ENCODE measurements at places on chromosomes 1 and 21.

DNA sequence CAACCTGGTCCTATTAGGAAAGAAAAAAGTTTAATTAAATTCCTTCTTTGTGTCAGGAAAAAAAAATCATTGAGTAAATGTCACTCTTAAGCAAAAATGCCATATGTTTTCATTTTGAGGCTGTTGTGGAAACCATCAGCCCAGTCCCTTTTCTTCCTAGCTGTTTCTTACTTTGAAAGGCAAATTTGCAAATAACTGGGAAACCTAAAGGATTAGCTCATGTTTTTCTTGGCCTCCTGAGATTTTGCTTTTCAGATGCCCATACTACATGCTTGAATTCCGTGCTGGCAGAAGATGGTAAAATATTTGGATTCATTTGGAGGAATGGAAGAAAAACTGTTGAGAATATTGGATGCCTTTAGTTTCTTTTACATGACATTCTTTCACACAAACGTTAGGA is 182.1 kb upstream of the ADAMTS5 start:
- no peak for DNase-seq

- DNase-seq: no peak
Observed at GRCh38 chr21:34795175-34795547, 126.4 kb downstream of the CLIC6 start.

DNA sequence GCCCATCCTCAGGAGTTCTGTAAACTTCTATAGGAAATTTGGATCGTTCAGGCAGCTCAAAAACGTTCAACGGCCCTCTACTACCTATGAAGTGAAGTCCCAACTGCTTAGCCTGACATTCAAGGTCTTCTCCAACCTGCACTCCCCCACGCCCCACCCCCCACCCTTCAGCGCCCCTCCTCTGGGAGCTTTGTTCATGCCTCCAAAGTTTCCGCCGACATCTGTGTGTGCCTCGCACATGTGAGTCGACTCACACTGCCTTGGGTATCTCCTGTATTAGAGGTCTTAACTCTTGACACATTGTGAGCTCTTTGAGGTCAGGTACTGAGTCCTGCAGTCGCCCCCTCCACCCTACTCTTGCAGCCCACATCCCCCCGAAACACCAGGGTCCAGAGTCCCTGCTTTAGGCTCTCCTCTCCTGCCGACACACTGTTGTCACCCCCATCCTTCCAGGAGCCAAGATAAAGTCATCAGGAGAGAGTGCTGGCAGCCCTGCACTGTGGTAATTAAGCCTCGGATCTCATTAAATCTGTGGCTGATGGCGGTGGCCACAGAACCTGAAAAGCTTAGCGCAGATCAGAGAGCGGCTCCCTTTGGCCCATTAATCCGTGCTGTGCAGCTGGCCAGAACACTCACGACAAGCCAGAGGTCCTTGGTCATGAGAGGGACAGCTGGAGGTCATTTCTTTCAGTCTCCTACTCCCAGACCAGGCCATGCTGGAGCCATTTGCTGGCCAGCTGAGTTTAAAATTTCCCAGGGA is 1.4 kb upstream of the PAFAH2 start:
- no peak for DNase-seq

- DNase-seq: no peak
Observed at GRCh38 chr1:201827321-201828216, 1.4 kb upstream of the IPO9 start.

DNA sequence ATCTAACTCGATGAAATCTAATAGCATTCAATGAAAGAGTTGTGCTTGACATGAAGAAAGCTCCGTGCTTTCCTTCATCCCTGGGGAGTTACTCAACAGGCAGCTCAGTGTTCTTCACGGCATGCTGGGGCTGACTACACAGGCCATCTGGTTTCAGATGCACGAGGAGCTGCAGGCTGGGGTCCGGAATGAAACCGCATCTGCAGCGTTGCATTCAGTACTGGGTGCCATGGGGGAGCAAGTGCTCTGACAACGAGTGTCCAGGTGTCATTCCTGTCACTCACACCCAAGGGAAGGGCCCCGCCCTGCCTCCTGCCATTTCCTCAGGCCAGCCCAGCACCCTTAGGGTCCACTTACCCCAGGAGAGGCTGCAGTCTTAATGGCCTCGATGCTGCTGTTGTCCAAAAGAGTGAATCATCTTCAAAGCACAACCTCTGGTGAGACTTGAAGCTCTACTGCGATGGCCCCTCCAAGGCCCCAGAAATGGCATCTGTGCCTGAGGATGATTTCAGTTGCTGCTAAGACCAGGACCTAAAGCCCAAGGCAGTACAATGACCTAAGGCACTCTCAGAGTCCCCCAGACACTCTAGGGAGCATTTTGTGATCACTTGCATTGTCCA is 61.4 kb downstream of the STUM start:
- DNase-seq: no peak

- DNase-seq: no peak
Observed at GRCh38 chr1:31978843-31979400, 34.7 kb upstream of the KHDRBS1 start.

DNA sequence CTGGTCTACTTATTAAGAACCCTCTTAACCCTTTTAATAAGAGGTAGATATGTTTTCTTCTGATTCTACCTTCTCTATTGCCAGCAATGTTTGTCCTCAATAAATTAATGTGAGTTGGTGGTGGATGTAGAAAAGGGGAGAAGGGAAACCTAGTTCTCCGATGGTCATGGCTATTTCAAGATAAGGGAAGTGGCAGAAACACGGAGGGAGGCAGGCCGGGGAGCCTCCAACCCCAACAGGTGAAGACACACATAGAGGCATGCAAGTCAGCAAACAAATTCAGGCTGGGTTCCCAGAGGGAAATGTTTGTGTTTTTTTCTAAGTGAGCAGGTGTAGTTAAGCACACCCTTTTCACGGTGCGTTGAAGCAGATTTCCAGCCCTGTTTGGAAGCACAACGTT is 31.0 kb upstream of the CLDN14 start:
- DNase-seq: no peak

DNA sequence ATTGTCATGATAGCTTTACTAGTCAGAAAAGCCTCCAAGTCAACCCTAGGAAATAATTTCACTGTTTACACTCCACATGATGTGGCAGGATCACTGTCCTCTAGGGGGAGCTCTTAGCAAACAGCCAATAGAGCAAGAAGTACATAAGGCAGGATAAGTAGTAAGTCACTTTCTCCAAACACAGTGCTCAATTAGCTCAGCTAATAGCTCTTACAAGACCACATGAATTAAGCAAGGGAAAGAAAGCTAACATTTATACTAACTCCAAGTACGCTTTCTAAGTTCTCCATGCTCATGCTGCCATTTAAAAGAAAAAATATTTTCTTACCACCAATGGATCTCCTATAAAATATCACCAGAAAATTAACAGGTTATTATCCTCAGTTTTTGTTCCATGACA is 66.9 kb upstream of the LRIF1 start:
- peak; percentile 76 for DNase-seq

DNA sequence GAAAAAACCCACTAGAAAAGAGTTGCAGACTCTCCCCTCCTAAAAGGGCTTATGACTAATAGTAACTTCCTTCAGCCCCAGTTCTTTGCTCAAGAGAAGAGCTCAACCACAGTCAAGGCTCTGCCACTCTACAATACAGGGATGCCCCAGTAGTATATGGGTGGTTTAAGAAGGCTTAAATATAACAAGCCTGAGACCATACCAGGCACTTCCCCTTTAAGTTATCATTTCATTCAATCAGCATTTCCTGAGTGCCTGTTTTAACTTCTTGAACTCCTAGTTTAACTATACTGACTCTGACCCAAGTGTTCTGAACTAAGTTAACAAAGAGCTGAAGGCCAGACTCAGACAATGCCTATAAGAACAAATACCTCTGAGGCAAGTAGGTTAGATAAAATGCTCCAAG is 19.8 kb downstream of the PRPF38A start:
- DNase-seq: peak; percentile 93

GRCh38 chr1:244011271-244011670 is 39.8 kb upstream of the ZBTB18 start:
- no peak for DNase-seq

- no peak for DNase-seq
Observed at GRCh38 chr1:2541619-2542245, 11.7 kb upstream of the HES5 start.

DNA sequence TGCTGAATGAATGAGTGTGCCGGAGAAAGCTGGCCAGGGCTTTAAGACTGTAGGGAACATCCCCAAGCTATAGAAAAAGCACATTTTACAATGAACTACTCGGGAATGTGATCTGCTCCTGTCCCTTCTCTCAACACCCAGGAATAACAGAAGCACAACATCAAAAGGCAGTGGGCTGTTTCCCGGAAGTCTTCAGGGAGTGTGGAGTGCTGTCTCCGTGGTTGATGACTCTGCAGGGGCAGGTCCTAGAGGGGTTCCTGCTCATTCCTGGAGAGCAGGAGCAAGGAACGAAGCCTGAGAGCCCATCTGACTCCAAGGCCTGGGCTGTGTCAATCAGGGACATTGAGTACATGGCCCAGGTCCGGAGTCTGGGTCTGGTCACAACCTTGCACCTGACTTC is 4.9 kb upstream of the IL22RA1 start:
- no peak for DNase-seq

DNA sequence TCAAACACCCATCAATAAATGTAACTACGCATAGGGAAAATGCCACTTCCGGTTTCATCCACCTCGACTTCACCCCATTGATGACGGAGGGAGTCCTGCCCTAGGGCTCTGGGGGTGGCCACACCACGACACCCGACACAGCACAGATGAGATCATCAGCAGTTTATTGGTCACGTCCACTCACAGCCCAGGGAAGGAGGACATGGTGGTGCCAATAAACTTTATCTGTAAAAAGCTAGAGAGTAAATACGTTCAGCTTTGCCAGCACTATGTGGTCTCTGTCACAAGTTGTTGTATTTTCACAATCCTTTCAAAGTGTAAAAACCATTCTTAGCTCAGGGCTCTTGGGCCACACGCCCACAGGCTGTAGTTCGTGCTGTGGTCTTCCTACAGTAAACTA is 16.3 kb downstream of the SETD4 start:
- no peak for DNase-seq

GRCh38 chr1:212946872-212947271 is 3.5 kb upstream of the VASH2 start:
- no peak for DNase-seq

DNA sequence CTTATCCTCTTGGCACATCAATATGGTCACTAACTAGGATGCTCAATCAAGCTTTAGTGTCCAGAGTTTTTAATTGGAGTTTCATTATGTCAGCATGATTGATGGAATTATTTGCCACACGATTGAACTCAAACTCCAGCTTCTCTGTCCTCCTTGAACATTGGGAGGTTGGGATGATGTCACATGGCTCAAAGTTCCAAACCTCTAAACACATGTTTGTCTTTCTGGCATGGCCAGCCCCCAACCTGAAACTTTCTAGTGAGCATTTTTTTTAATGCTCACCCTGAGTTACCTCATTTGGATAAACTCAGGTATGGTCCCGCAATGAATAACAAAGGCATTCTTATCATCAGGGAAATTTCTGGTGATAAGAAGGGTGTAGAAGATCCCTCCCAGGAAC is 86.0 kb downstream of the RHOU start:
- no peak for DNase-seq

- DNase-seq: no peak
Observed at GRCh38 chr1:156745881-156746280, 5.0 kb upstream of the MRPL24 start.

DNA sequence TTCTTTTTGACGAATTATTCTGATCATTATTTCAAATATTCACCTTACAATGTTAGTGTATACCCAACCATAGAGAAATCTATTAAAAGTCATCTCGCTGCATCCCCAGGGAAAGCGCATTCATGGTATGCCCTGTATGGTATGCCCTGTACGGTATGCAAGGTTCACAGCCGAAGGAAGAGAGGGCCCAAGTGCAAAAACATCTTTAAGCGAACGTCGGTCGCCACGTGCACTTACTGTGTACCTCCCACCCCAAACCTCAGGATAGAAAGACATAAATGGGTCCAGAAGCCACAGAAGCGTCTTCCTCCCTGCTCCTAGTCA is 14.4 kb downstream of the HLX start:
- DNase-seq: no peak

- DNase-seq: no peak
Observed at GRCh38 chr1:235928197-235928596, 61.5 kb upstream of the LYST start.

DNA sequence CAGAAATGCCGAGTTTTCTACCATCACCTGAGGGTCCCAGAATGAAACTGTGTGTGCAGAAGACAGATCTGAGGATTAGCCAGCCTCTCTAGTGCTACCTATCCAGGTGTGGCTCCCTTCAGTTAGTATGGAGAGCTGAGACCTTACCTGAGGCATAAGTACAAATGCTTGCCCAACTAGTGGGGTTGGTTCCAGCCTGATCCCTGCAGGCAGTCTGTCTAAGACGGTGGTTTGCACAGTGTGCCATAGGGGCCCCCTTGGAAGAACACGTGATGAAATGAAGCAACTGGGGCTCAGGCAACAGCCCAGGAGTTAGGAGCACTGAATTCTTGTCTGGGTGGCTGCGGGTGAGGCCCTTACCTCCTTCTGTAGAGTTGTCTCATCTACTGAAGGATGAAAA is 15.6 kb downstream of the S100A7A start:
- no peak for DNase-seq

DNA sequence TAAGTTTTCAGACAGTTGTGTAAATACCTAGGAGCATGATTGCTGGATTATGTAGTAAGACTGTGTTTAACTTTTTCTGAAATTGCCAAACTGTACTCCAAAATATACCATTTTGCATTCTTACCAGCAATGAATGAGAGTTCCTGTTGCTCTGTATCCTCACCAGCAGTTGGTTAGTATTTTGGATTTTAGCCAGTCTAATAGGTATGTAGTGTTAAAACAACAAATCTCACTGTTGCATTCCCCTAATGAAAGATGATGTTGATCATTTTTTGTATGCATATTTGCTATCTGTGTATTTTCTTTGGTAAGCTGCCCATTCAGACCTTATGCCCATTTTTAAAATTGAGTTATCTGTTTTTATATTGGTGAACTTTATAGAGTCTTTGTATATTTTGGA is 89.9 kb downstream of the RASAL2 start:
- no peak for DNase-seq

DNA sequence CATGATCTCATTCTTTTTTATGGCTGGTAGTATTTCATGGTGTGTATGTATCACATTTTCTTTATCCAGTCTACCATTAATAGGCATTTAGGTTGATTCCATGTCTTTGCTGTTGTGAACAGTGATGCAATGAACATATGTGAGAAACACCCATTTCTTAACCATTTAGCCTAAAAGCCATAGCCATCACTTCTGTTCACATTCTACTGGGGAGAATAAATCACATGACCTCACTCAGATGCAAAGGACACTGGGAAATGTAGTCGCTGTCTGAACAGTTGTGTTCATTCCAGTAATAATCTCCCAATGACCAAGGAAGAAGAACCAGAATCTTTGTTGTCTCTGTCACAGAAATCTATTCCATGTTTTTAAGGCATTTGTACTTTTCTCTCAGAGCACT is 15.1 kb upstream of the PLA2G2E start:
- no peak for DNase-seq

- DNase-seq: no peak
Observed at GRCh38 chr21:32298148-32298559, 501 bp upstream of the MRAP start.

GRCh38 chr1:62809788-62810187 is 25.9 kb downstream of the ATG4C start:
- DNase-seq: no peak

Data from Kasumi-1 (cell line).